ENCODE measurements at places on chromosomes 1 and 21. TPM values are rescaled to one million over a fixed set of nuclear protein-coding genes. Genes with fewer than 3 reads are reported as not detected.

CASZ1 gene
- total RNA-seq = 19.1 TPM

MPZL1 gene
- 12.0 TPM for total RNA-seq

AMY2B gene
- total RNA-seq = 70.8 TPM

HAO2 gene
- total RNA-seq = not detected

OVAAL gene
- total RNA-seq = not detected

DNA sequence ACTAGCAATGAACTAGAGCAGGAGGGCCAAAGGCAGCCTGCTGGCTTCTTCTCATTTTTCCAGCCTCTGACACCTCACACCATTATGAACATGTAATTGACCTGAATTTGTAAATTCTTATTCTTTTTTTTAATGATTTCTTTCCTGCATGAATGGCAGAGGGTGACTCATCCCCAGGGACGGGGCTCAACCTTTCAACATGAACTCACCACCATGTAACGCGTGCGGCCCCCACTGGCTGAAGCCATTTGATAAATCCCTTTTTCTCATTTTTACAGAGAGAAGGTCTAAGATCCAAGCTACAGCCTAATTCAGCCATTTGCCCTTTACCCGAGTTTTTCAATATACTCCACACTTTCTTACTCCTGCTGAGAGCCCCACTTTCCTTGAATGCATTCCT lies 9.3 kb upstream of the ETS2 start:
- DNase-seq = no peak
- H3K27me3 ChIP-seq = no peaks in the 10 kb centered on the region
- no peaks in the 10 kb centered on the region for H3K4me1 ChIP-seq
- H3K27ac ChIP-seq = no peak overlapping the region
- H3K4me3 ChIP-seq = no peak overlapping the region

DNA sequence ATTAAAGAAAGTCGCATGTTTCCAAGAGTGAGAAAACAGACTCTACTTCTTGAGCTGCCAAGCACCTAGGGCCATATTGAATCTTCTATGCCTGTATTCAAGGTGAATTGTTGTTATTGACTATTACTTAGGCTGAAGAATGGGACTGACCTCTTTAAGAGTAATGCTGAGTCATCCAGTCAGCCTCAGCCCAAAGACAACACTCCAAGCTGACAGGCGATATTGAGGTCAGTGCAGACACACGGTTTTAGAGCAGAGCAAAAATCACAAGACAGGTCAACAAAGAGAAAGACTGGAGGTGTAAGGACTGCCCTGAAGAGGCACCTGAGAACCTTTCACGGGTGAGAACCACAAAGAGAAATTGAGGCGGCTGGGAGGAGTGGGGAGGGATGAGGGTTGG lies 146.9 kb downstream of the MIS18A start:
- H3K36me3 ChIP-seq = no peaks in the 10 kb centered on the region
- H3K4me1 ChIP-seq = no peaks in the 10 kb centered on the region
- H3K4me3 ChIP-seq = no peak overlapping the region
- no peak for DNase-seq
- H3K27ac ChIP-seq = no peak overlapping the region

DNA sequence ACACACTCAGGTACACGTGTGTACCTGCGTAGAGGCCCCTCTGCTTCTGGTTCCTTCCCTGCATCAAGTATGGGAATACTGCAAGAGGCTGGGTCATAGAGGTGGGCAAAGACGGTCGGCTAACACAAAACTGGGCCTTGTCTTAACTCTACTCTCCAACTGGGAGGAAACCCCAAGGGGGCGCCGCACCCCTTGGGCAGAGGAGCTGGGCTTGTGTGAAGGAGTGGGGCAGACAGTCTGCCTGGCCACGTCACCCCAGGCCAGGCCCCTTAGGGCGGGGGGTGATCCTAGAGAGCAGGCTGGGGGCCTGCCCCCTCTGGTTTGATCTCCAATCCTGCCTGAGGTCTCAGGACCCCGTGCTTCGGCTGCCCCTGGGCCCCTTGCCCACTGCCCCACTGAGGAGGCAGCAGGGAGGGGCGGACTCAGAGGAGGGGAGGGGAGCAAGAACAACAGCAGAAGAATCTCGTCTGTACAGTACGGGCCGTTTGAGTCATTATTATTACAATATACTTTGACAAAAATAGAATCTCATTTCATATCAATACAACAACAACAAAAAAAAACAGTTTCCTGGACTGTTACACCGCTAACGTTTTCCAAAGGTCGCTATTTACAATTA lies 34.7 kb downstream of the MEF2D start:
- H3K36me3 ChIP-seq = peaks cover 39% of the 10 kb centered on the region
- no peaks in the 10 kb centered on the region for H3K27me3 ChIP-seq
- peaks cover 44% of the 10 kb centered on the region for H3K4me1 ChIP-seq
- H3K4me3 ChIP-seq = no peak overlapping the region

GRCh38 chr1:245874942-245875580 lies 632.0 kb downstream of the SMYD3 start:
- DNase-seq = no peak
- H3K27me3 ChIP-seq = no peaks in the 10 kb centered on the region
- H3K27ac ChIP-seq = no peak overlapping the region

GRCh38 chr1:76190749-76191424 lies 116.3 kb downstream of the ST6GALNAC3 start:
- H3K27me3 ChIP-seq = no peaks in the 10 kb centered on the region
- H3K27ac ChIP-seq = no peak overlapping the region
- DNase-seq = no peak

- no peaks in the 10 kb centered on the region for H3K27me3 ChIP-seq
- DNase-seq = no peak
- H3K27ac ChIP-seq = no peak overlapping the region
These were observed 119.1 kb upstream of the FGGY start for GRCh38 chr1:59177756-59178155.
